Activated naive CD8-positive, alpha-beta T cell treated with anti-CD3 and anti-CD28 coated beads for 36 hours (primary cell): ENCODE measurements at places on chromosomes 12 and 14.

DNA sequence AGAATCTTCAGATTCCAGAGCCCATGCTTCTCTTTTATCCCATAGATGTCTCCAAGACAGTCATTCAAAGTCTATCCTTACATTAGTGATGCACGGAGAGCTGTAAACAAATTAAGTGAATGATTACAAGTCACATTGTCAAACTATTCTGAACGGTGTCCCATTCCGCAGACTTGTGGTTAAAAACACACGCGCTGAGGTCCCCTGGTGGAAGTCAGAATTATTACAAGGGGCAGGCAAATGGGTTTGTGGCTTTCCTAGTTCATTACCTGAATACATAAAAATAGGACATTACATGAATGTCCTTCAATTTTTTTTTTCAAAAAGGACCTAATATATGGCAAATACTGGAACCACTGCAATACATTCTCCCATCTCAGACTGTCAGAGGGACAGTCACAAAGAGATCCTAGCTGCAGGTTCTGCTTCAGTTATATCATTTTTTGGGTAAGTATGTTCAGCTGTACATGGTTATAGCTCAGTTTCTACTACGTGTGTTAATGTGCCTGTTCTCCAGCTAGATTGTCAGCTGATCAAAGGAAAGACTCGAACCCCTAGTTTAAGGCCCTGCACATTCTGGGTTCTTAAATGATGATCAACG is 53.1 kb upstream of the STON2 start:
- H3K4me3 ChIP-seq, result no peak overlapping the region
- no peaks in the 10 kb centered on the region for H3K36me3 ChIP-seq
- no peak overlapping the region for H3K27ac ChIP-seq
- peak; percentile 33 for DNase-seq
- peaks cover 9% of the 10 kb centered on the region for H3K4me1 ChIP-seq

DNA sequence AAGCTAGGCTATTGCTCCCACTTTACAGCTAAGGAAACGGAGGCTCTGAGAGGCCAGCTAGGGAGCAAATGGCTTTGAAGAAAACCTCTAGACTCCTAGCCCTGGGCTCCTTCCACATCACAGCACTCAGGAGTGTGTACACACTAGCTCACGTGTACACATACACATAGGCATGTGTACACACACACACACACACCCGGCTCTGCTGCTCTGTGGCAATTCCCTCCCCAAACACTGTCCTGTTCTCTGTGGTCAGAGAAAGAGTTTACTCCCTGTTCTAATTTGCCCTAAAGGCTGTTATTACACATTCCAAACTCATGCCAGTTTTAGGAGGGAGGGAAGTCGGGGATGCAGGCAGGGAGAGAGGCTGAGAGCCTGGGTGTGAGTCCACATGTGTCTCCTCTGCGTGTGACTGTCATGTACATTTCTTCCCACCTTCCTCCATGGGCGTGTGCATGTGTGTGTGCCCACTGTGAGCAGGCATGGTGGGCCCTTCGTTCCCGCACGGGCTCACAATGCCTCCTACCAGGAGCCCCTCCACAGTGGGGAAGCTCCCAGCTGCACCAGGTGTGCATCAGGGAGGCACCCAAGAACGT is 14.2 kb downstream of the TRPV4 start:
- H3K36me3 ChIP-seq, result no peaks in the 10 kb centered on the region
- DNase-seq, result no peak
- no peaks in the 10 kb centered on the region for H3K4me1 ChIP-seq
- no peak overlapping the region for H3K4me3 ChIP-seq
- H3K27ac ChIP-seq, result no peak overlapping the region

GRCh38 chr12:16220120-16220519 is 57.4 kb downstream of the SLC15A5 start:
- H3K4me1 ChIP-seq, result no peaks in the 10 kb centered on the region
- DNase-seq, result no peak
- no peak overlapping the region for H3K4me3 ChIP-seq
- H3K27me3 ChIP-seq, result no peaks in the 10 kb centered on the region
- H3K27ac ChIP-seq, result no peak overlapping the region

DNA sequence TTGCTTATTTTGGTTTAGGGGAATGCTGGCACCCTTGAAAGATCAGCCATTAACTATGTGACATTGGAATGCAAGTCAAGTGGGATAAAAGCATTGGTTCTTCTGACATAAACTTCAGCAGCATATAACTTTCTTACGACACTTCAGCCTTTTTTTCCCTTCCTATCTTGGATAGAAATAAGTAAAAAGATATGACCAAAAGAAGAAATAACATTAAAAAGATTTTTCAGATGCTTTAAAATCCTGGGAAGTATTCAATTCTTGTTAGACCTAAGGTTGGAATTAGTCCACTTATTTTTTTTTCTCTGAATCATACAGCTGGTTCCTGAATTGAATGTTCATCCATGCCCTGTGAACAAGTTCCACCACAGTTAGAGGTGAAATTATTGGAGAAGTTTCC is 85.6 kb upstream of the TSPAN8 start:
- no peak overlapping the region for H3K4me3 ChIP-seq
- H3K4me1 ChIP-seq, result no peaks in the 10 kb centered on the region
- no peaks in the 10 kb centered on the region for H3K36me3 ChIP-seq

- H3K27me3 ChIP-seq, result no peaks in the 10 kb centered on the region
- H3K4me1 ChIP-seq, result peaks cover 7% of the 10 kb centered on the region
- H3K4me3 ChIP-seq, result no peak overlapping the region
Measured at GRCh38 chr14:49702725-49703124, 9.8 kb downstream of the KLHDC1 start.
